NCI-H82 (cell line): ENCODE measurements at places on chromosomes 2 and 18.

- DNase-seq: no peak
Measured at GRCh38 chr2:88737385-88737784, 45.9 kb downstream of the RPIA start.

GRCh38 chr2:230696670-230697069 is 16.0 kb upstream of the CAB39 start:
- DNase-seq: no peak

DNA sequence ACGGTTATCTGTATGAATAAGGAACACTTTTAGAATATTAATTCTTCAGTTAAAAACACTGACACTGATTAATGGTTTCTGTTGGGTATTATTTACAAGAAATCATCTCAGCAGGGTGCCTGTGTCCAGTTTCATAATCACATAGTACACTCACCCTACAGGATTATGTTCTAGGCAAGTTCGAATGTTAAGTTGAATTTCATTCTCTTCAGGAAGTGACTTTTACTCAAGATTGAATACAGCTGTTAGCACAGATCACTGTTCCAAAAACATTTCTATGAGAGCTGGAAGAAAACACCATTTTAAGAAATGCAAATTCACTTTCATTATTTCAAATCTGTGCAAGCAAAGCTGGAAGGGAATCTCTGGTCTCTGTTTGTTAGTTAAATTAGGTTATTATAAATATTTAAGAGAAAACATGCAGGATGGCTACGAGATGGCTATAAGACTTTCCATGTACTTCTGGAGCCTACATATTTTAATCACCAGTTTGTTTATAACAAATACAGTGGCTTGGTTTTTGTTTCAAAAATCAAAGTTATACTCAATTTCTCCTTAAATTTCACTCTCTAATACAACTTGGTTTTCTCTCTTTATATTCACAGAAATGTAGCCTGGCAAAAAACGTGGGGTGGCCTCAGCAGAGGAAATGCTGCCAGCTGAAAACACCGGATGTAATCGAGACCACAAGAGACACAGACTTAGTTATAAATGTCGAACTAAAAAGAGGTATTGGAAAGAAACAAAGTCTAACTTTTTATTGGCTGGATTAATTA is 65.8 kb downstream of the RBMS1 start:
- DNase-seq: no peak

DNA sequence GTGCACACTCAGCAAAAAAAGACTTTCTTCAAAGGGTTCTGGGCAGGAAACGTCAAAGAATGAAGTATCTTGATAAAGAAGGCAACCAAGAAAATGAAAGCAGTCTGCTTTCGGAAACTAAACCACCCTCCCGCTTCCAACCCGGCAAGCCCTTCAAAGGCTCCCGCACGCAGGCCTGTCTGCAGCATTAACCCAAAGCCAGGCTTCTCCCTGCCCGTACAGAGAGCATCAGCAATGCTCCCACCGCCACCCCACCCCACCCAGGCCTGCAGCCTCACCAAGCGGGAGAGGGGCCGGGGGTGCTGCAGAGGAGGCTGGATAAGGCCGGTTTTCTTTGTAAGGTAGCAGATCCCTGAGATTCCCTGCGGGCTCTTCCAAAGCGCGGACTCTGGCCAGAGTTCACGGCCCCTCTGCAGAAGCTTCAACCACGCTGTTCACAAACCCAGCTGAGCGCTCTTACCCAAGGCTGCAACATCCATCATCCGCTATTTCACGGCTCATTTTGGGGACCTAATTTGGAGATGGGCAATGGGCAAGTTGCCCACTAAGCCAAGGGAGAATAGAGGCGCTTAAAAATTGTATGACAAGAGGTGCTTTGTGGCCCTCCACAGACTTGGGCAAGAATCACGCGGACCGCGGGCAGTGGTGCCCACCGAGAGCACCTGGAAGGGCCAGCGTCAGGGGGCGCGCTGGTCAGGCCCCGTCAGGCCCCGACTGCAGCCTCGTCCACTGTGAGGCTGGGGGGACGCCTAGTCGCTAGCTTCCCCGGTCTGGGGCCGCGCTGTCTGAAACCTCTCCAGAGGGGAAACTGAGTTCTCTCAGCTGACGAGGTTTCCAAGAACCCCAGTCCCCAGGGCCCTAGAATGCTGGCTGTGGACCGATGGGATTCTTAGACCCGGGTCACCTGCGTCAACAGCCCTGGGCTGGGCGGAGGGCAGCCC is 225.4 kb upstream of the ID2 start:
- DNase-seq: no peak

- no peak for DNase-seq
Measured at GRCh38 chr2:54809819-54810218, 86.4 kb downstream of the EML6 start.

DNA sequence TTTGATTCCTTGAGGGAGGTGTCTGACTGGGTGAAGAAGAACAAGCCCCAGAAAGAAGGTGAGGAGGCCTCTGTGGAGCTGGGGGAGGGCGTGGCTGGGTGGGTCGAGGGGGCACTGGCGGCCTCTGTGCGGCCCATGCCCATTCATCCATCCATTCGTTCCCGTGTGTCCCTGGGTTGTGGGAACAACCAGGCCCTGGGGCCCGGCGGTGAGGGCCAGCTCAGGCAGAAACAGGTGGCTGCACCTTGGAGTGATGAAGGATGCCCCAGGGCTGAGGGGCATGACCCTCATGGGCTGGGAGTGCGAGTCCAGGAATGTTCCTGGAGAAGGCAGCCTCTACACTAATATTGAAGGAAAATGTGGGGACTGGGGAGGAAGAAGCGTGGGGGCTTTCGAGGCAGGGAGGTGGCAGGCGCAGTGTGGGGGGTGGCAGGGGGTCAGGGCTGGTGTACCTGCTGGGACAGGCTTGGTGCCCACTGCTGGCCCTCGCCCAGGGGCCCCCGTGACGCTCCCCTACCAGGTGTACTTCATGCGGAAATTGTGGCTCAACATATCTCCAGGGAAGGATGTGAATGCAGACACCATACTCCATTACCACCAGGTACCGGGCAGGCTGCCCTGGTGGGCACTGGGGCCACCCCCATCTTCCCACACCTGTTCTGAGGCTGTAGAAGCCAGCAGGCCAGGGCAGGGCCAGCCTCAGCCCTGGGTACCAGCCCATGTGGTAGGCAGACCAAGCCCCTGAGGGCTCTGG is 11.2 kb upstream of the GPR17 start:
- DNase-seq: no peak

DNA sequence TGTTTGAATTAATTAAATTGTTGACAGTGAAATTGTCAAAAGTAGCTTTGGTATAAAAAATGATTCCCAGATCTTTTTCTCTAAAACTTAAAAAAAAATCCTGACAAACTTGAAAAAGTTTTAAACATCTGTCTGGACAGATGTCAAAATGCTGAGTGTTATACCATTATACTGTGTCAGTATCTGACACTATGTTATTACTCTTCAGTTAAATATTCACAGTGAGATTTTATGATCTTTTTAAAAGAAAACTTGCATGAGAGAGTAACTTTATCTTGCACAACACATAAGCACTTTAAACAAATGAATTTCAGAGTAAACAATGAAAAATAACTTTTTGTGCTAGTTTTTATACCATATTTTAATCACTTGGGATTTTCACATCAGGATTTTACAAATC is 167.4 kb downstream of the MEIS1 start:
- no peak for DNase-seq
